ENCODE measurements at places on chromosomes 16 and 17.

DNA sequence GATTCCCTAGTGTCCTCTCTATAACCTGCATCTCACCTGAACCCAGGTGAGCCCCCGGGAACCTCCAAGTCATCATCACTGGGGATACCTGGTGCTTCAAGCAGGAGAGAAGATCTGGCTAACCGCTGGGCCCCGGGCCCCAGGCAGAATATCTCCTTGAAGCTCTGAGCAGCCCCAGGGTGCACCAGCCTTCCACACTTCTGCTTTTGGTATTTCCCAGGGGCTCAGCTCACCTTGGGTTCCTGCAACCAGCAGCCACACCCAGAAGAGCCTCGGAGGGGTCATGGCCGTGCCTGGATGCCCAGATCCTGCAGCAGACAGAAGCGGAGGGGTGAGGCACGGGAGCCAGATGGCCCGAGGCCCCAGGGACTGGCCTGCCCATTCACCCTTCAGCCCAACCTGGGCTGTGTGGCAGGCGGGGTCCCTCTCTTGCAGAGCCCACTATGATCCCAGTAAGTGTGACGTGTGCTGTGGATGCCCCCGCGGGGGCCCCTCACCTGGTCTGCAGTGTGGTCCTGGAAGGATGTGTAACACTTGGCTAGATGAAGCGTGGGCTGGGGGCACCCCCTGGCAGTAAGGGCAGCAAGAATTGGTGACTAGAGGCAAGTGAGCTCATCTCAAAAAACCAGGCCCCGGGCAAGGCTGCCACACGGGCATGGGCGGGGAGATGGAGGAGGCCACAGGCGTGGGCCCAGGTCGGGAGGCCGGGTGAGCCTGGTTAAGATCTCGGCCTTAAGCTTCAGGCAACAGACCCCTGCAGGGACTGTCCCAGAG lies 2.6 kb downstream of the LGALS3BP start:
- no peak for DNase-seq

GRCh38 chr16:13038591-13038990 lies 137.2 kb downstream of the SHISA9 start:
- no peak for DNase-seq

DNA sequence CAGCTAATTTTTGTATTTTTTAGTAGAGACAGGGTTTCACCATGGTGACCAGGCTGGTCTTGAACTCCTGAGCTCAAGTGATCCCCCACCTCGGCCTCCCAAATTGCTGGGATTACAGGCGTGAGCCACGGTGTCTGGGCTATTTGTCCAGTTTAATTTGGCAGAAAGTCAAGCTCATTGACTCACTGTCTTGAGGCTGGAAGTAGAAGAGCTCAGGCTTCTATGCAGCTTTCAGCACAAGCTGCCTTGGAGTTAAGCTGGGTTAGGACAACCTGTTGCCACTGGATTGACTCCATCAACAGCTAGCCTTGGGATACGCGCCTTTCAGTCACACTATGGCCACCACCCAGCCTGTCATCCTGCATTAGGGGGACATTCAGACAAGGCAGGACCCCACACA lies 76.2 kb upstream of the DNAH17 start:
- DNase-seq: no peak

GRCh38 chr17:32124985-32125847 lies 17.1 kb upstream of the RHOT1 start:
- DNase-seq: no peak

DNA sequence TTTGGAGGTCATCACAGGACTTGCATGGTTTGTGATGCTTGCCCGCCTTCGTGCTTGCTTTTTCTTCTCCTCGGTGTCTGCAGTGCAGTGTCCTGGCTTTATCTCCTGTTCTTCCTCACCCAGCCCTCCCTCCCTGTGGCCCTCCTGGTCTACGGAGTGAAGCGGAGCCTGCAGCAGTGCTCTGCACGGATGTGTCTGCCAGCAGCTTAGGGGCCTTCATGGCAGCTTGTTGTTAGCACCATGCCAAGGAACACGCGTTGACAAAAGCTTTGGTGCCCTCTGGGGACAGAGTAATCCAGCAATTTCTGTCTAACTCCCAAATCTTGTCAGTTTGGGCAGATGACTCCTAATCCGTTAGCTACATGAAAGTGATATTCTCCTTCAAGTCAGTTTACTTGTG lies 9.9 kb downstream of the DHODH start:
- DNase-seq: no peak

- DNase-seq: no peak
These were observed 91.2 kb downstream of the IRX5 start for GRCh38 chr16:55021595-55022475.

DNA sequence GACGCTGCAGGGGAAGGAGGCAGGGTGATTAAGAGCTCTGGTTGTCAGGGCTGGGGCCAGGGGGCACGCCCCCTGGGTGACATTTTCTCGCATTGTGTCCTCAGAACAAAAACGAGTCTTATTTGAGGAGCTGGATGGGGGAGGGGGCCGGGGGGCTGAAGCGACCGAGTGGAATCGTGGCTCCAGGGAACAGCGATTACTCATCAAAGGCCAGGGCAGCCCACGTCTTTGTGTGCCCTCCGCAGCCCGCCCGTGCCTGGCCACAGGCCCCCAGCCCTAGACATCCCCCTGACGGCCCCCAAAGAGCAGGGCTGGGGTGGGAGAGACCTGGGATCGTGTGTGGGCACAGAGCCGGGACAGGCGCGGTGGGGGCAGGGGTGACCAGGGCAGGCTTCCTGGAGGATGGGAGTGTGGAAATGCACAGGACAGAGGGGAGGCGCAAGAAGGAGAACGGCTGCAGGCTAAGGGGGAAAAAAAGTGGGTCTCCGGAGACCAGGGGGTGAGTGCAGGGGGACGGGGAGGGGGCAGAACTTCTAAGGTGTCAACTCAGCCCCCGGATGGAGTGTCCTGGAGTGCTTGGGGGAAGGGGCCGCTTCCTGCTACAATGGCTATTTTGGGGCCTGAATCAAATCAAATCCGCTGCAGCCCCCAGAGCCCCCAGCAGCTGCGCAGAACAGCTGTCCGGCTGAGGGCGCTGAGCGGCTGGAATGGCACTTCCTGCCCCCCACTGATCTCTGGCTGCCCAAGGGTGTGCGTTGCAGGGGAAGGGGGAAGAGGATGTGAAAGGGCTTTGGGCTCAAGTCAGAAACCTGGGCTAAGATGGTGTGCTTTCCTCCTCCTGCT lies 24.0 kb upstream of the PHB1 start:
- DNase-seq: no peak

DNA sequence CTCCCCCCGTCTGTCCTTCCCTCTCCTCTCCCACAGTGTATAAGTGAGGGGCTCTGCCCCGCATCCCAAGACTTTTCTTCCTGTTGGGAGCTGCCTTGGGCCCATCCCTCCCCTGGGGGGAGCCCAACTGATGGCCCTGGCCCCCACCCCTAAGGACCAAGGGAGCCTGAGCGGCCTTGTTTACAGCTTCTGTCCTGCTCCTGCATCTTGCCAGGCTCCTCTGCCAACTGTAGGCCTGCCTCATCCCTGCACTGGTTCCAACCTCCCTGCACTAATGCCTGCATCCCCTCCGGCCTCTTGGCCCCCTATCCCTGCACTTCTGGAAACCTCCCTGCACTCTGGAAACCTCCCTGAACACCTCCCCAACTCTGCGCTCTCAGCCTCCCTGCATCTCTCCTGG lies 1.4 kb upstream of the PAGR1 start:
- no peak for DNase-seq

- DNase-seq: no peak
These were observed 1.6 kb upstream of the HOXB13 start for GRCh38 chr17:48730240-48730550.

GRCh38 chr16:77499373-77500285 lies 64.8 kb upstream of the ADAMTS18 start:
- DNase-seq: no peak

DNA sequence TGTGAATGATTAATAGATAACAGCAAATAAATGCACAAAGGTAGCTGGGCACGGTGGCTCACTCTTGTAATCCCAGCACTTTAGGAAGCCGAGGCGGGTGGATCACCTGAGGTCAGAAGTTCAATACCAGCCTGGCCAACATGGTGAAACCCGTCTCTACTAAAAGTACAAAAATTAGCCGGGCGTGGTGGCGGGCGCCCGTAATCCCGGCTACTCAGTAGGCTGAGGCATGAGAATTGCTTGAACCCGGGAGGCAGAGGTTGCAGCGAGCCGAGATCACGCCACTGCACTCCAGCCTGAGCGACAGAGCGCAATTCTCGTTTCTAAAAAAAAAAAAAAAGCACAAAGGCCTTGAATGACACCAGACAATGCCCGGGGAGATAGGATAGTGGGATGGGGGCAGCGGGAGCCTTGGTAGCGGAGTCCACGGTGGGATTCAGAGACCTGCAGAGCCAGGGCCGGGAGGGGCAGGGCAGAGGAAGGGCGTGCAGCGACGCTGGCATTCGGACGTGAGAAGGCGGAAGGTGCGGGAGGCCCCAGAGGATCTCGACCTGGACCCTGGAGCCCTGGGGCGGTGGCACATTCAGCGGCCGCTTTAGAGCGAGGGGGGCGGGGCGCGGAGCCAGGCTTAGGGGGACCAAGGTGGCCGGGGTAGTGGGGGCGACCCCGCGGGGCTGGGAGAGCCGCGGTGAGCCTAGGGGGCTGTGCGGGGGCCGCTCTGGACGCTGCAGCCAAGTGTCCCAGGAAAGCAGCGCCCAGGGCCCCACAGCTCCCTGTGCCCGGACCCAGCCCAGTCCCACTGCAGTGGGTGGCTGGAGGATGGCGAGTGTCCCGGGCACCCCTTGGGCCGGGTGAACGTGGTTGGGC lies 999 bp upstream of the FLYWCH2 start:
- no peak for DNase-seq

DNA sequence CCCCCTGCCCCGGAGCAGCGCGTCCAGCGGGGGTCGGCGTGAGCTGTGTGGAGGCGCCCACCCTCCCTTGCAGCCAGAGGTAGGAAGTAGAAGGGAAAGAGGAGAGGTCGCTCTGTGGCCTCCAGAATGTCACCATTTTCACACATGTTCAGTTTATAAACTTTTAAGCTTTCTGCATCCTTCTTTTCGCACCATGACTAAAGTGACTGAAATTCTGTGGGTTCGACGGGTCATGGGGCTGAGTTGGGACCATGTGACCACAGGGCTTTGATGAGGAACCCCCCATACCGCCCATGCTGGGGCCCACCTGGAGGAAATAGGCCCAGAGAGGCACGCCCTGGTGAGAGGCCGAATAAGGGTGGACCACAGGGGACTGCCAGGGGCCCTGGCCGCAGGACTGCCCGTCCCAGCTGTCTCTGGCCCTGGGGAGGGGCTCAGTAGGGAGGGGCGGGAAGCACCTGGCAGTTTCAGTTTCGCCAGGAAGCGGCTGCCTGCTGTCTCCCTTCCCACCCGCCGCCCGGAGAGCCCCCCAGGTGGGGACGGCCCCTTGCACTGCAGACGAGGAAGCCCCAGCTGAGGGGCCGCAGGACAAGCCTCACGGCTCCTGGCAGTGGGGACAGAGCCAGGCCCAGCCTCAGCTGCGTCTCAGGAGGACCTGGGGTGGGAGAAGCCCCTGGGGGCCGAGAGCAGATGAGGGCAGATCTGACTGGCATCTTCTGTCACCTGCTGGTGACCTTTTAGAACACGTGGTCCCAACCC lies 9.0 kb downstream of the CBFA2T3 start:
- no peak for DNase-seq

- peak; percentile 70 for DNase-seq
These were observed 11.2 kb downstream of the GALK1 start for GRCh38 chr17:75753514-75754377.

- no peak for DNase-seq
These were observed 10.8 kb downstream of the TBC1D26 start for GRCh38 chr17:15742921-15743320.

- DNase-seq: no peak
These were observed 6.4 kb upstream of the RASL10B start for GRCh38 chr17:35725058-35725457.

GRCh38 chr17:55452139-55452790 lies 30.6 kb upstream of the MMD start:
- no peak for DNase-seq

GRCh38 chr17:52710363-52710901 lies 551.9 kb upstream of the CA10 start:
- no peak for DNase-seq

DNA sequence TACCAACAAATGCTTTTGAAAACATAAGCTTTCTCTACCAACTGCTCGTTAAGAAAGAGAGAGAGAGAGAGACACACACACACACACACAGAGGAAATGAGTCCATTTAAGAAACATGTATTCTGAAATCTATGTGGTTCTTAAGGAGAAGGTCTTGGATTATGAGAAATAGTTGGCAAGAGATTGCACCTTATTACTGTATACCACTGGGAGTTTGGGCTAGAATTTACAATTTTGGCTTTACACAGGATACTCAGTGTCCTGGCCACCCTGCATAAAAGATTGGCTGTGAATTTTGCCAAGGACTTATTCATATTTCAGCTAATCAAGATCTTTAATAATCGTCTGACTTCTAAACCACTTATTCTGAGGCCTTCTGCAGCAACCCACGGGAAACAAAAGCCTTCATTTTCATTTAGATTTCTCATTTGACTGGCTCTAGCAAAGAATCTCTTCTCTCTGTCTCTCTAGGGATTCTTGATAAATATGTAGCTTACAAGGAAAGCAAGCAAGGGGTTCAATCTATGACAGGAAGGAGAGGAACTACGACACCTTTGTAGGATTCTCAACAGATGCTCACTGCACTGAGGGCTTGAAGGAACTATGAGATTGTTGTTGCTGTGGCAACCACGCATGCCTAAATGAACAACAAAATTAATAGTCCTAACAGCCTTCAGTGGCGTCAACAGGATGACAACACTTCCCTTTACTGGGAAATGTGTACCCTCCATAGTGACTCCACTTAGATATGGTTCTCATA lies 75.3 kb upstream of the GNAO1 start:
- DNase-seq: no peak

GRCh38 chr17:55456307-55457240 lies 34.9 kb upstream of the MMD start:
- DNase-seq: no peak

- no peak for DNase-seq
These were observed 127.0 kb downstream of the ABCC6 start for GRCh38 chr16:16096121-16096857.

DNA sequence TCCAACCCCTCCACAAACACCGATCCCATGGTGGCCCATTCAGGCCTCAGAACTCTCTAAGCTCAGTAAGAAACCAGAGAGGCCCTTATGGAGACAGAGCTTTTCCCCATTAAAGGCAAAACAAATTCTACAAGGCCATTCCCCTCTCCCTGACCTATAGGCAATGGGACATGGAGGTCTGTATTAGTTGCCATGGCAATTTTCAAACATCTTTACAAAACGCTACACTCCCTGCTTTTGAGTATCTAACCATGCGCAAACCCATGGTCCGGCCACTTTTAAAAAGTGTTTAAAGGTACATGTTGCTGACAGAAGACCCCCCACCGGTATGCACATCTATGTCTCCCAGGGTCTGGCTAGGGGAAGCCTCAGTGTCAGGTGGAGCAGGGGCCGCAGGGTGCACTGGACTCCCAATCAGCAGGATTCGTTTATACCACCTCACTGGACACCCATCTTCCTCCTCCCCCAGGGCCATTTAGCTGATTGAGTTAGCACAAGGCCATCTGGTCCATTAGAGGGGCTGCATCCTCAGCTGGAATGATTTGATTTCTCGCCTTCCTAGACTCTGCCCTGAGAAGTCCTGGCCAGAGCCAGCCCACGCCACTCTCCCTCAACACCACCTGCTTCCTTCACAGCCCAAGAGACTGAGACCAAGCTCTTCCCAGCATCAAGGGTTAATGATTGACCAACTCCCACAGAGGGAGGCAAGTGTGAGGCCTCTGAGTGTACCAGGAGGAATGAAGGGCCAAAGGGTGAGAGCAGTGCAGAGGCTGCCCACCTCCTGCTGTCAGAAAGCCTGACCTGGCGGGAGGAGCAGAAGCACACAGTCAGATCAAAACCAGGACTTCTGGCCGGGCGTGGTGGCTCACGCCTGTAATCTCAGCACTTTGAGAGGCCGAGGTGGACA lies 10.9 kb downstream of the ACLY start:
- DNase-seq: no peak

All from stimulated activated CD4-positive, alpha-beta T cell treated with anti-CD3 and anti-CD28 coated beads, Interleukin-2, amount 100 ng/mL, for 48 hours (primary cell).